NCI-H226 (cell line): ENCODE measurements at places on chromosomes 3 and 15.

DNA sequence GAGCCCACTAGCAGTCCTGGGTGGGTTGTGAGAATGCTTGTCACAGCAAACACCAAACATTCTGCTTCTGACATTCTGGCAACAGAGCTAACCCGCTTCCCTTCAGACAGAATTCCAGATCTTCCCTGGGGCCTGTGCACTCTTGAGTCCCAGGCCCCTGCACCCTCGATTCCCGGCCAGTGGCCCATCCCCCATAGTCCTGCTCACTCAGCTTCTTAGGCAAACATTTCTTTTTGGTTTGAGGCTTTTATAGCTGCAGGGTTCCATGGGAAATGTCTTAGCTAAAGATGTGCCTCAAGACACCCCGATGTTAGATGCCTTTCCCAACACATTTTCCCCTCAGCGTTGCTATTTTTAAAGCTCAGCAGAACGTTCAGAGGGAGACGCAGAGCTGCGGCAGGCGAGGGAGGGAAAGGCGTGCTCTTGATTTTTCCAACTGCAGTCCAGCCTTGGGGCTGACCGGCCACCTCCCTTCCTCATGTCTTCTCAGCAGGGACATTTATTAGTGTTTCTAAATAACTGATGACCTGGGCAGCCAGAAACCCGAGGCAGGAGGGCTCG lies 35.2 kb downstream of the ABTB1 start:
- no peak for DNase-seq

DNA sequence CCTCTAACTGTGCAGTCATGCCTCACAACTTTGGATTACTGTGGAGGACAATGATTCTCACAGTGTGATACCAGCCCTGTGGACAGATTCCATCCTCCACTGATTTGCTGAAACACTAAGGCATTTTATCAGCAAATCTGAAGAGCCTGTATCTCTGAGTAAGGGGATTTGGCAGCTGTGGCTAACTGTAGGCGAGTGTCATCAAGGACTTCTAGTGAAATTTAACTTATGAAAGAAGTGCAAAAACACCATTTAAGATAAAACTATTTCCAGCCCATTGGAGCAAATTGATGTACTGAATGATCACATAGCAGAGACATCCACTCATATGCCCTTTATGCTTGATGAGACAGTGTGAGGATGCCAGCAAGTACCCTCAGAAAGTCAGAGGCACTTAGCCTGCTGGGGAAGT lies 13.9 kb upstream of the TMPRSS7 start:
- DNase-seq, result no peak

DNA sequence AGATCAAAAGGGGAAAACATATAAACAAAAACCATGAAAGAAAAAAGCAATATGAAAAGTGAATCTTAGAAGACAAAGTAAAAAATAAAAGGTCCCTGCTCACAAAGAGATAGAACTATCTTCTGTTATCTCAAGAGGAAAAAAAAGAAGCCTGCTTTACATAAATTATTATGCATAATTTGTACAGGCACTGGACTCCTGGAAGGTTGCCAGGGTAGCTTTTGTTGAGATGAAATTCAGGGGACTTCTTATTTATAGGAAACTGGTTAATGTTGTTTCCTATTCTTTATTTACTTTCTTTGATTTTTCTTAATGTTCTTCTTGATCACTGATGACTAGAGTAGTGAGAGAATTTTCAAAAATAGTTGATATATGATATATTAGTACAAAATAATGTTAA lies 66.9 kb downstream of the PPM1L start:
- DNase-seq, result no peak

DNA sequence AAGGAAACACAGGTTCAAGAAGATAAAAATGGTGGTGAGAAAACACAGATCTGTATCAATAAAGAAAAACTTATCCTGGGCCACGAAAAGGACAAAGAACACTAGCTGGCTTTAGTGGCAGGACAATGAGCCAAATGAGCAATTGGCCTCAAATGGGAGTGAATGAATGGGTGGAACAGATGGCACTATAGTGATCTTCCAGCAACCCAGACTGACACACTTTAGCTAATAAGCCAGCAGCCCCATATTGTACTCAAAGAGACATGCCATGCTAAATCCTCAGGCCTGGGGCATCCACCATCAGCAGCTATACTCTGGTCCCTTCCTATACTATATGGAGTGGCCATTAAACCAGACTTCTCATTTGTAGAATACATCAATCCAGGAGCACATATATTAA lies 60.0 kb upstream of the GADL1 start:
- no peak for DNase-seq
